ENCODE measurements at places on chromosomes 5 and 9.

DNA sequence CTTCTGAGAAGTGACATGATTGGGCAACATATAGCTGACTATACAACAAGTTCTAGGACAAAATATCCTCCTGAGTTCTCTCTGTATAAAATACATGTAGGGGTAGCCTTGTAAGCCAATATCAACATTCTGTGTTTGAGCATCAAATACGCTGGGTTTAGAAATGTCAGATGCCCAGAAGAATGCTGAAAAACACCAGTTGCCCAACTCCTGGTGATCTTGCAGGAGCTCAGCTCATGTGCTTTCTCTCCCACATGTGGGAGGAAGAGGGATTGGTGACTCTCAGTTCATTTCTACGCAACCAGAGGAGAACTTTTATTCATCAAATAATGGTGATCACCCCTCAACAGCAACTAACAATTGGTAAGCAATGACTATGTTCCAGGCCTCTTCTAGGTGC is 810.9 kb upstream of the ACO1 start:
- no peak for DNase-seq

DNA sequence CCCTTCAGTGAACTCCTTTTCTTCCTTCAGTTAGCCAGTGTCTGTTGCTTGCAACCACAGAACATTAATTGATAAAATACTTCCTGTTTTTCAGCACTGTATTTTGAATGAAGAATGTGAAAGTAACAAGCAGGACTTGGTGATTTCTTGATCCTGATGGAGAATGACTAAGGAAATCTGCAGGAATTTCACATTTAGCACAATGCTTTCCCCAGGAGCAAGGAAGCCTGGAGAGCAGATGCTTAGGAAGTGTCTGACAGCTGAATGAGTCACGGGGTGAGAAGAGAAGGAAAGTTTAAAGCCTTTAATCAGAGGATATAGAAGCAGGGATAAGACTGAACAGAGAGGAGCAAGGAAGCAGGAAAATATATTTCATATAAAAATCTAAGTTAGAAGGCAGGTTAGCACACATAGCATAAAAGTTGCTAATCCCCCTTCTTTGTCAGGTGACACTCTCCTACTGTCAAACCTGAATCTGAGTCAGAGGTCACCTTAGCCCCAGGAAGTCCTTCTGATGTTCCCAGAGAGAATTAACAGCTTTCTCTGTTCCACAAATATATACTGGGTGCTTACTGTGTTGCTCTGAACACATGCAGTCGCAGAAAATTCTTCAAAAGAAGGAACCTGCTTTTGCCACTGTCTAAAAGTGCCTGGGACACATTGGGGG is 59.7 kb downstream of the GNA14 start:
- DNase-seq, result peak; percentile 61

DNA sequence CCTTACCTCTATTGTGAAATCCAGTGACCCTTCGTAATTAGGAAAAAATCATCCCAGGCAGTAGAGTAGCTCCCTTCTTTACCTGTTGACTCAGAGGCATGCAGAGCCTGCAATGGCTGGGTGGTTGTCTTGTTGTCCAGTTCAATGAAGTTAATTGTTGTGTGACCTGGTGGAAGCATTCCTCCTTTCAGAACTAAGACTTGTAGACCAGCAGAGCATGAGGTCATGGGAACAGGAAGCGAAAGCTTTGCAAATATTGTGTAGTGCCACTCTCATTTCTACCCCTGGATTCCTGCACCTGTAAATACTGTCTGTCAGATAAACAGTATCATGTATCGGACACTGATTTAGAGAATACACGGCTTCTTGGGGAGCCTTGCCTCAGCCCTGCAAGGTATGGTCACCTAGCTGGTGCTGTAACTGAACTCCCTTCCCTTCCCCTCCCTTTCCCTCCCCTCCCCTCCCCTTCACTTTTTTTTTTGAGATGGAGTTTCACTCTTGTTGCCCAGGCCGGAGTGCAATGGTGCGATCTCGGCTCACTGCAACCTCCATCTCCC is 5.7 kb upstream of the PRXL2C start:
- no peak for DNase-seq

GRCh38 chr5:156221816-156222215 is 105.1 kb upstream of the SGCD start:
- no peak for DNase-seq

DNA sequence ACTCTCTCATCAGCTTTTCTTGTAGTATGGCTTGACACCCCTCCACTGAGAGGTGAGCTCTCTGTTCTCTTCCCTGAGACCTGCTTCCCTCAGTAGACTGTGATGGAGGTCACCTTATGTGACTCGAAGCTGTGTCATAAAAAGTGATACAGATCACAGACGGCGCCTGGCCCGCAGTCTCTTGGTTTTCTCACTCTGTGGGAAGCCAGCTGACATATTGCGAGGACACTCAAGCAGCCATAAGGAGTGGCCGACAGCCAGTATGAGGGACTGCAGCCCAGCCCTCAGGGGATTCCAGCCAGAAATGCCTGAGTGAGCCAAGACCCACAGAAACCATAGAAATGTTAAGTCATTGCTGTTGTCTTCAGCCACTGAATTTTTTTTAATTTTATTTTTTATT is 38.0 kb downstream of the GADD45G start:
- DNase-seq, result no peak

- no peak for DNase-seq
These were observed 15.2 kb upstream of the TGFBI start for GRCh38 chr5:136013559-136013958.

DNA sequence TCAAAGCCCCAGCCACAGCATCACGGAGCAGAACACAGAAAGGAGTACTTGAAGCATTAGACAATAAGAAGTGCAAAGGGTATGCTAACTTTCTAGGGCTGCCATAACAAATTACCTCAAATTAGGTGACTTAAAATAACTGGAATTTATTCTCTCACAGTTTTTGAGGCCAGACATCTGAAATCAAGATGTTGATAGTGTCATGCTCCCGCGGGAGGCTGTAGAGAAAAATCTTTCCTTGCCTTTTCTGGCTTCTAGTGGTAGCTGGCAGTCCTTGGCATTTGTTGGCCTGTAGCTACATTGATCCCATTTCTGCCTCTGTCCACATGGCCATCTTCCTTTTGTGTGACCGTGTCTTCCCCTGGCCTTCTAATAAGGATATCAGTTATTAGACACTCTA is 51.9 kb upstream of the SPDL1 start:
- no peak for DNase-seq

- no peak for DNase-seq
These were observed 49.1 kb upstream of the VPS13A start for GRCh38 chr9:77128125-77128789.

GRCh38 chr5:154042766-154043165 is 4.0 kb downstream of the MFAP3 start:
- DNase-seq, result peak; percentile 56

- DNase-seq, result no peak
These were observed 93.1 kb downstream of the PJA2 start for GRCh38 chr5:109316634-109317033.

- no peak for DNase-seq
These were observed 135.5 kb upstream of the EFNA5 start for GRCh38 chr5:107806271-107806670.

DNA sequence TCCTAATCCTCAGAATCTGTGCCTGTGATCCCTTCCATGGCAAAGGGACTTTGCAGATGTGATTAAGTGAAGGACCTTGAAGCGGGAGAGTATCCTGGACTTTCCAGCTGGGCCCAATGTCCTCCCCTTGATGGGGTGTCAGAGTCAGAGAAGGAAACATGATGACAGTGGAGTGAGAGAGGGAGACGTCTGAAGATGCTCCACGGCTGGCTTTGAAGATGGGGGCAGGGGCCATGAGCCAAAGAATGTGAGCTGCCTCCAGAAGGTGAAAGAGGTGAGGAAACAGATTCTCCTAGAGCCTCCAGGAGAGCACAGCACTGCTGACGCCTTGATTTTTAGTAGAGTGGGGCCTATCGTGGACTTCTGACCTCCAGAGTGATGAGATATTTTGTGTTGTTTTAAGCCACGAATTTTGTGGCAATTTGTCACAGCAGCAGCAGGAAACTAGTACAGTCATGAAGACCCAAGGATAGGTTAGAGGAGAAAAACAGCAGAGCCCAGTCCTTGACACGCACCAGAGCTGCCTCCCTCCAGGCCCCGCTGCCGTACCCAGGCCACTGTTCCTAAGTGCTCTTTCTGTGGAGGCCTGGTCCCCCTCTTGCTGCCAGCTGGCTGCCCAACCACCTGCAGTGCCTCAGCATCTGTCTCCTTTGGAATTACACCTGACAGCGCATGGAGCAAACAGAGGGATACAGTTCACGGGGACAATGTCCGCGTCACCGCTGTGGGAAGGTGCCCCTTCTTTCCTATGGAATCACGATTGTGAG is 78.1 kb downstream of the MACROH2A1 start:
- DNase-seq, result no peak

DNA sequence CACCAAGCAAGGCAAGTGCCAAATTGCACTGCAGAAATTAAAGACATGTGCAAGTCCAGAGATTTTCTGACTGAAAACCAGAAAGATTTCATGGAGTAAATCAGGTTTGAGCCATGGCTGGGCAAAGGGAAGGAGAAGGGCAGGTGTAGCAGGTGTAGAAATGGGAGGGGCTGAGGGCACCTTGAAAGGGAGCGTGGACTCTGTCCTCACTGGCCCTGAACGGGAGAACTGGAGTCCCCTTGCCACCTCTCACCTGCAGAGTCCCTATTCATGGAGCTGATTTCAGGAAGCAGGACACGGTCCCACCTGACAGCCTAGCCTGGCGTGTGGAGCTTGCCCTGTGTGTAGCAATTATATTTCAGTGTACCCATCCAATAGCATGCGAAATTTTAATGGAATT is 46.3 kb downstream of the UBE2QL1 start:
- DNase-seq, result no peak

- no peak for DNase-seq
These were observed 800 bp upstream of the KCNN2 start for GRCh38 chr5:114360816-114361723.

DNA sequence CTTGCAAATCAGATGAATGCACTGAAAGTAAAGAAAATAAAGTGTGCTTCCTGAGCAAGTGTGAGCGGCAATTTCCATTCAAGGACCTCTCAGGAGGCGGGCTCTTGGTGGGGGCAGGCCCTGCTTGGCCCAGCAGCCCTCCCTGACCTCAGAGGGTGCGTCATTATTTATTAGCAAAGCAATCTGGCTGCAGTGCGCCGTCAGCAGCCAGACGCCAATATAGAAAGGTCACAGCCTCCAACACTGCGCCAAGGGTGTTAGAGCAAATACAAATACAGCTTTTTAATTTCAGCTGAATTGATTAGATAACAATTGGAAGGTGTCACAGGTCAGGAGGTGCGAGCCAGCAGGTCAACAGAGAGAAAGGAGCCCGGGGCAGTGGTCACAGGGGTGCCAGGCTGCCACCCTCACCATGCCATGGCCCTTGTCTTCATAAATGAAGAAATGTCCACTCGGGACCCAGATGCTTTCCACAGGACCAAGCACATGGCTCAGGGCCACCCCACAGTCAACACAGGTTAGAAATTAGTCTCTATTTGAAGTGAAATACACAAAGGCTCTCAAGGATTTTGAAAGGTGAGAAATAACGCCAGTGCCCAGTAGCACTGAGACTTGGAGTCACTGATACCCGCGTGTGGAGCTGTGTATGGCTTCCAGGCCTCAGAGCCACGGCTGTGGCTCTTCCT is 309.8 kb downstream of the IRX2 start:
- no peak for DNase-seq

DNA sequence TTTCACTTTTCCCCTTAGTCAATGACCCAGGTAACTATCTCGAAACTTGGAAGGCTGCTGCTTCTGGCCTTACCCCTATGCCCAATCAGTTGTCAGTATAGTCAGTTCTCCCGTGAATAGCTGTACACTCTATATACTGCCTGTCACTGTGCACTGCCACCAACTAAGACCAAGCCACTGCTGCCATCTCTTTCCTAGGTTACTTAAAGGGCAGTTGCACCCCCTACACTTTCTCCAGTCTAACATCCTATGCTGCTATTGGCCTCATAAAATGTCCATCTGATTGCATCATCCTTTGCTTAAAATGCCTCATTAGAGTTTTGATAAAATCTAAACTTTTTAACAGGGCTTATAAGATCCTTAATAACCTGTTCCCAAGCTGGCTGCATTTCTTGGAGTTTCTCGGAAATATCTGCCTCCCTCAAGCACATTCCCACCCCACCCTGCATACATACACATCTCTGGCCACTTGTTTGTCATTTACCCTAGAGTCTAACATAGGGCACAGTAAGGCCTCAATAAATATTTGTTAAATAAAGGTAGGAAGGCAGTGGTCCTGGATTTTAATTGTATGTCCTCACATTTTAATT is 32.8 kb upstream of the TNFAIP8 start:
- DNase-seq, result no peak

- DNase-seq, result no peak
These were observed 533.5 kb downstream of the ZNF608 start for GRCh38 chr5:124212934-124213333.

DNA sequence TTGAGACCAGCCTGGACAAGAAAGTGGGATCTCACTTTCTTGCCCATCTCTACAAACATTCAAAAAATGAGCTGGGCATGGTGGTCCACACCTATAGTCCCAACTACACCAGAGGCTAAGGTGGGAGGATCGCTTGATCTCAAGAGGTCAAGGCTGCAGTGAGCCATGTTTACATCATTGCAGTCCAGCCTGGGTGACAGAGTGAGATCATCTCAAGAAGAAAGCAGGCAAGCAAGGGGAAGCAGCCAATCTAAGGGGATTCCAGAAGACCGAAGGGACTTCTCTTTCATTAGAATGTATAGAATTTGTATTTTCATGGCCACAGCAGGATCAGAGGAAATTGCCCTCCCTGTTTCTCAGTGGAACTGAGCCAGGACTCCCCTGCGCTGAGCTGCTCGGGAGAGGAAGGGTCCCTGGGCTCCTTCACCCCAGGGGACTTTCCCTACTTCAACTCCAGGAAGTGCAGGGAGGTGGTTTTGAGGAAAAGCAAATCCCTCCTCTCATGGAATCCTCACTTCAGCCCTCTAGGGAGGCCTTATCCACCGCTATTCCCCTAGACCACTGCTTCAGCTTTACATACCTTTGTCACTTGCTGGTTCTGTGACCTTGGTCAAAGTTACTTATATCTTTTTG is 12.1 kb downstream of the WWC1 start:
- DNase-seq, result no peak

DNA sequence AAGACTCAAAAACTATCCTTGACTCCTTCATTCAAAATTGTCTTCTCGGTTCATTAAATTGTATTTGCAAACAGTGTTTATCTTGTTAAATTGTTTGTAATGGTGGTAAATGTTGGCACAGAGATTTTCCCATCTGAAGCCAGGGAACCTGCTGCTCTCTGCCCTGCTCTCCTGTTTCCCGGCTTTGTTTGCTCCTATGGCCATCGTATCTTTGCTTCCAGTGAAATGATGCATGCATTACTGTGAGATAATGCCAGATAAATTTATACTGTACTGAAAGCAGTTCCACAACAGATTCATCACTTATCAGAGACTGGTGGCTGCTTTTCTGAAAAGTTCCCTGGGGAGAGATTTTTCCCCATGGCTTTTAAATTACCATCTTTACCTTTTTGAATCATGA is 81.4 kb downstream of the CD180 start:
- DNase-seq, result no peak

Measured in Kasumi-1 (cell line).